ENCODE measurements at places on chromosomes 2 and 18.

- DNase-seq = no peak
These were observed 1.0 kb upstream of the CHST10 start for GRCh38 chr2:100418406-100418962.

GRCh38 chr2:239178484-239178883 lies 222.3 kb downstream of the HDAC4 start:
- DNase-seq = no peak

- no peak for DNase-seq
These were observed 62.6 kb upstream of the ZNF397 start for GRCh38 chr18:35178260-35178659.

- DNase-seq = no peak
These were observed 3.9 kb downstream of the MAP3K19 start for GRCh38 chr2:135043345-135043744.

GRCh38 chr2:42810971-42811811 lies 18.8 kb upstream of the HAAO start:
- DNase-seq = peak; percentile 74

DNA sequence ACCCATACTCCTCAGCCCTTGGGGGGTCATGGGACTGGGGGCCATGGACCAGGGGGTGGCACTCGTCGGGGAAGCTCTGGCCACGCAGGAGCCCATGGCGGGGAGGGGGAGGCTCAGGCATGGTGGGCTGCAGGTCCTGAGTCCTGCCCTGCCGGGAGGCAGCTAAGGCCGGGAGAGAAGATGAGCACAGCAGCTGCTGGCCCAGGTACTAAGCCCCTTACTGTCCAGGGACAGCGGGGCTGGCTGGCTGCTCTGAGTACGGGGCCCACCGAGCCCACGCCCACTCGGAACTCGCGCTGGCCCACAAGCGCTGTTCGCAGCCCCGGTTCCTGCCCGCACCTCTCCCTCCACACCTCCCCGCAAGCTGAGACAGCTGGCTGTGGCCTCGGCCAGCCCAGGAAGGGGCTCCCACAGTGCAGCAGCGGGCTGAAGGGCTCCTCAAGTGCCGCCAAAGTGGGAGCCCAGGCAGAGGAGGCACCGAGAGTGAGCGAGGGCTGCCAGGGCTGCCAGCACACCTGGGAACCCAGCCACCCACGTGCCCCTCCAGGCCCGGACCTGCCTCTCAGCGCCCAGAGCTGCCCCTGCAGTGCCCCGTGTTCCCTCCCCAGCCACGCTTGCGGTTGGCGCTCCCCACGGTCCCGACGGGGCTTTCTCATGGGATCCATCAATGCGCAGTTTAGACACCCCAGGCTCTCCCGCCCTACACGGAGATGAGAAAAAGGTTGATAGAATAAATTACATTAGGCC lies 33.6 kb upstream of the ZNF236 start:
- DNase-seq = no peak

DNA sequence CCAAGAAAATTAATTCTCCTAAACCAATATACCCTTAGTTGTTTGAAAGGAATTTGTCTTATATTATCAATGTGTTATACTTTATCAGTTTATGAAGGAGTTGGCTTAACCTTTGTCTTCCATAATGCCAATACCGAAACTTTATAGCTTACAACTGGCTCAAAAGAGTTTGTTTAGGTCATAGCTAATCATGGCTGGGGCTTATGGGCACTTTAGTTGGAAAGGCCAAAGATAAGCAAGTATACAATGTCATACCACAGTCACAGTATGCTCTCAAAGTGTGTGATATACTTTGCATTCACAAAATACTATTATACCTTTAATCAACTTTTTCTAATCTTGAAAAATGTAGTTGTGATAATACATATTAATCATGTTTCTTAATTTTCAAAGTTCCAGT lies 2.3 kb downstream of the KLHL41 start:
- no peak for DNase-seq

- no peak for DNase-seq
These were observed 251.9 kb upstream of the CHAC2 start for GRCh38 chr2:53515435-53516332.

DNA sequence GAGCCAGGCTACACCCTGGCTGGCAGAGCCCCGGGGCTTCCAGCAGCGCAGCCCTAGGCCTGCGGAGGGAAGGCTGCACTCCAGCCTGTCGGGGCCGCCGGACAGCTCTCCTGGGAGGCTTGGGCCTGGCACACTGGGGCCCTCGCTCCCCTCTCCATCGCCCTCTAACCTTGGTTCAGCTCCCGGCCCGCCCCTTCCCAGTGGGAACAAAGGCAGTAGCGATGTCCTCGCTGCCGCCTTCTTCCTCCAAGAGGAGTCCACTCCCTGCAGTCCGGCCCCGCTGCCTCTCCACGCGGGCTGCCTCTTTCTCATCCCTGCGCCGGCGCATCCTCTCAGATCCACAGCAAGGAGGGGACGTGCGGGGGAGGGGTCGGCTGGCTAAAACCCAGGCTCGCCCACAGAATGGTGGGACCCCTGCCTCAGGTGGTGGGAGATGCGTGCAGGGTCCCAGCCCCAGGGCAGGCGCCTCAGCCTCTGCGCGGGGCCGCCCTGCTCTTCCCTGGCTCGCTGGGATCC lies 138.1 kb downstream of the TWIST2 start:
- DNase-seq = no peak

DNA sequence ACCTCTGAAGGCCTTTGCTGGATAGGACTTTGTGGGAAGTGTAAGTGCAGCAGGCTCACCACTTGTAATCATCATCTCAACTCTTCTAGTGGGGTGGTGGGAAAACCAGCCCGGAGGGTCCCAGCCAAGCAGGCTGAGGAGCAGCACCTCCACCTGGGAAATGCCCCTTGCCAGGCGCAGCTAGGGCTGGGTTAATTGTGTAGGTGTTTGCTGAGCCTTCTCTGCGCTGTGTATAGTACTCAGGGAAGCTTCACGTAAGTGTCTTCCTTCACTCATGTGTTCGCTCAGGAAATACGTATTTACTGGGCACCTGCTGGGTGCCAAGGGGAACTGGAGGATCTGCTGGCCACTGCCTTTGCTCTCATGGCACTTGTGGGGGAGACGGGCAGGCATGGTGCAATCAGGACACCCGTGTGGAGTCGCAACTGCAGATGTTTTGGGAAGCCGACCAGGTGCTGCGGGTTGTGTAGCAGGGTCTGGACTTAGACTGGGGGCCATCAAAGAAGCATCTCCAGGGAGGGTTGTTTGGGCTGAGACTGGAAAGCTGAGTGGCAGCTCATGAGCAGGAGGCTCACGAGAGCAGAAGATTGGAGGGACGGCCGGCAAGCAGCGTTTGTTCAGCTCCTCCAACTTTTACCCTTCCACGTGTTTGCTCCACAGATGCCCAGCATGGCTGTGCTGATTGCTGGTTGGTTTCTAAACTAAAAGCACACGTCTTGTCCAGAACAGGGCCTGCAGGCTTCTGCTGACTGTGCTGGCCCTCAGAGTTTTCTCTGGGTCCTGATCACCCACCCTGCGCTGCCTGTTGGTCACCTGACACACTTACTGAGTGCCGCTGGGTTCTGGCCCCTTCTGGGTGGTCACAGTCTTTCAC lies 164.6 kb downstream of the LDLRAD4 start:
- peak; percentile 30 for DNase-seq

GRCh38 chr2:35099342-35099741 lies 1256.2 kb upstream of the CRIM1 start:
- no peak for DNase-seq

- no peak for DNase-seq
These were observed 32.0 kb downstream of the YPEL5 start for GRCh38 chr2:30178618-30179434.

DNA sequence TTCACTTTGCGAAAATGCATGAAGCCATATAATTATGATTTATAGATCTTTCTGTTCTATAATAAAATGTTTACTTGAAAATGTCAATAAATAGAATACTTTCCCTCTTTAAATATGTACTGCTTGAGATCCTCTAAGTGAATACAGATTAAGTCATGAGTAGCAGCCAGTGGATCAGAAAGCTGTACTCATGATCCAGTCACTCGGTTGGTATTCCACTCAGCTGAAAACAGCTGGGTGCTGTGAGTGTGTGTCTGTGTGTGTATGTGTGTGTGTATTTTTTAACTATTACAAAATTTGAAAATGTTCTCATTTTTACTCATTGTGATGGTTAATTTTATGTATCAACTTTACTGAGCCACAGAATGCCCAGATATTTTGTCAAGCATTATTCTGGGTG lies 141.6 kb upstream of the CYP26B1 start:
- DNase-seq = no peak

GRCh38 chr2:24929230-24929629 lies 9.2 kb upstream of the ADCY3 start:
- no peak for DNase-seq

DNA sequence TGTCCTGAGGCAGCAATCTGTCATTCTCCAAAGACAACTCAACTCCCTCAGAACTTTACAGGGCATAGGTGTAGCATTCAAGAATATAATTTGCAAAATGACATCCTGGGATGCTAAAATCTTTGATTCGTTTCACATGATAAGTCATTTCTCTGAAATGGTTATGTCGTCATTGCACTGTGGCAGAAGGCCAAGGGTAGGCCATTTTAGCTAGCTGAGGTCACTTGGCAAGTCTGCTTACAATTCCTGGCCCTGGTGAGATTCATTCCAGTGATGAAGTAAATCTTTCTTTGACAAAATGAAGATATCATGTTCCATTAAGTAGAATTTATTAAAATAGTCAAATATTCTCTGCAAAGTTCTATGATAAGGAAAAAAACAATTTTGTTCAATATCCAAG lies 1410.3 kb upstream of the LRRTM1 start:
- DNase-seq = no peak

DNA sequence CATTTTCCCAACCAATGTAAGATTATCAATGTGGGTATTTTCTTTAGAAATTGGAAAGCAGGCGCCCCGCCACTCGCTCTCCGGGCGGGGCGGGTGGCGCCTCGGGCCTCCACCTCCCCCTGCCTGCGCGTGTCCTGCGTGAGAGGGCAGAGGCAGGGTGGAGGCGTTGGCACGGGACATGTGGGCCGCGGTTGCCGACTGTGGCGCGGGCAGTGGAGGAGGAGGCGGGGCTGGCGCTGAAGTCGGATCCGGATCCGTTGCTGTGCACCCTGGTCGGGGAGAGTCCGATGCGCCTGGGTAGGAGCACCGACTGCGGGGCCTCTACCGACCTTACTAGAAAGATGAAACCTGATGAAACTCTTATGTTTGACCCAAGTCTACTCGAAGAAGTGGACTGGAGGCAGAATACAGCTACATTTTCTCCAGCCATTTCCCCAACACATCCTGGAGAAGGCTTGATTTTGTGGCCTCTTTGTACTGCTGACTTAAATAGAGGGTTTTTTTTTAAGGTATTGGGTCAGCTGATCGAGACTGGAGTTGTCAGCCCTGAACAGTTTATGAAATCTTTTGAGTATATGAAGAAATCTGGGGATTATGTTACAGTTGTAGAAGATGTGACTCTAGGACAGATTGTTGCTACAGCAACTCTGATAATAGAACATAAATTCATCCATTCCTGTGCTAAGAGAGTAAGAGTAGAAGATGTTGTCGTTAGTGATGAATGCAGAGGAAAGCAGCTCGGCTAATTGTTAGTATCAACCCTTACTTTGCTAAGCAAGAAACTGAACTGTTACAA lies 37.9 kb downstream of the PMS1 start:
- no peak for DNase-seq

- no peak for DNase-seq
These were observed 3.6 kb upstream of the RAB31 start for GRCh38 chr18:9704233-9705118.

GRCh38 chr18:36496022-36496421 lies 198.5 kb downstream of the FHOD3 start:
- no peak for DNase-seq

GRCh38 chr2:140586379-140586778 lies 1544.4 kb downstream of the LRP1B start:
- peak; percentile 55 for DNase-seq

DNA sequence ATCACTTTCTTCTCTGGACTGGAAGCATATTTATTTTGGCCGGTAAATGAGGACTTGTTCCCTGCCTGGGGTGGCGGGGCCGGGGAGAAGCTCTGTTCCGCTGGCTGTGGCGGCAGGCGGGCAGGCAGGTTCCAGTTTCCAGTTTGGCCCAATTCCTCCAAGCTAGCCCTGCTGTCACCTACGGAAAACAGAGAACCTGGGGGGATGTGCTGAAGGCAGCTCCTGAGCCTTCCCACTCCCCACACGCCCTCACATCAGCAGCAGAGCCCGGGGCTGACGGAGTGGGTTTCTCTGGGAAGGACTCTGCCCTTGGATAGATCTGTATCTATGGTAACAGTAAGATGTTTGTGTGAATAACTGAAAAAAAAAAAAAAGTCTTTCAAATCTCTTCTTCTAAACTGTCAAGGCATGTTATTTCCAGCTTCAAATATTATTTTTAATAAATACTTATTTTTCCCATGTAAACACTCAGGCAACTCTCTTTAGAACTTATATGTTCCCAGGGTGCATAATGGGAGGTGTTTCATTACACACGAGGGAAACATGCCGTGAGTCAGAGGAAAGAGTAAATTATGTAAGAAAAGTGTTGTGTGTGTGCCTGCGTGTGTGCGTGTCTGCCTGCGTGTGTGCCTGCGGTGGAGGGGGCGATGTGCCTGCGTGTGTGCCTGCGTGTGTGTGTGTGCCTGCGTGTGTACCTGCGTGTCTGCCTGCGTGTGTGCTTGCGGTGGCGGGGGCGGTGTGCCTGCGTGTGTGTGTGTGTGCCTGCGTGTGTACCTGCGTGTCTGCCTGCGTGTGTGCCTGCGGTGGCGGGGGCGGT lies 116.1 kb upstream of the ZNF516 start:
- DNase-seq = no peak

DNA sequence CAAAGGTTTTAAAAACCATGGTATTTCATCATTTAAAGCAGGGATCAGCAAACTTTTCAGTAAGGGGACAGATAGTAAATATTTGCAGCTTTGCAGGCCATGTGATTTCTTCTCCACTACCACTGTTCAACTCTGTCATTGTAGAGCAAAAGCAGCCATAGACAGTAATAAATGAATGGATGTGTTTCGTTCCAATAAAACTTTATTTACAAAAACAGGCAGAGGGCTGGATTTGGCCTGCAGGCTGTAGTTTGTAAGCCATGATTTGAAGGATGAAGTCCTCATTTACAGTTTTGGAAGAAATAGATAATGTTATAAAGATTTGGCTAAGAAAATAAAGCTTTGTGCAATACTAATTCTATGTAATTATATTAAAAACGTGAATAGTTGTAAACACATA lies 1.8 kb downstream of the SERPINB12 start:
- no peak for DNase-seq

DNA sequence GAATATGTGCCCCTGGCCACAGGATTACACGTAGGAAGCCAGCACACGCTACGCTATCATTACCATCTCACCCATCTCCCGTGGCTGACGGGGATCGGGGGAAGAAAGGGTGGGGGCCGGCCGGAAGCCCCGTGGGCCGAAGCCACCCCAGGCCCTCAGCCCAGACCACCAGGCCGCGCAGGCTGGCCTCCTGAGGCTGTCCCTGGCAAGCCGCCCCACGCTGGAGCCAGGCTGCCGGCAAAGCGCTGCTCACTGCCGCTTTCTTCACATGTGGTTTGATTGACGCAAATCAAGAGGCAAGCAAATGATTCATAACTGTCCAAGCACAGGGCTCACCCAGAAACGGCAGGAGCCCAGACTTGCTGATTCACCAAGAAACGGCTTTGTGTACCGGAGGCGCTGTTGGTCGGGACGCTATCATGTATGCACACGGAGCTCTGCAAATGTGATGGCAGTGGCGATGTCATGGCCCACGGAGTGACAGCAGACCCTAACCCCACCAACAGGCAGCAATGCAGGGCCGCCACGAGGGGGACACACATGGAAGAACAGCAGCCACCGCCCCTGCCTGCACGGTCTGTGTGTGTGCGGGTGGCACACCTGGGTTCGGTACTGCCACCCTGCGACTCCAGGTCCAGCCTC lies 125.7 kb downstream of the HDAC4 start:
- peak; percentile 50 for DNase-seq

Data from ecto neural progenitor cell (in vitro differentiated cells).